Panc1 (cell line): ENCODE measurements at places on chromosomes 4 and X.
A peak's percentile ranks its signal among the peaks of the same experiment; 100 is the strongest.

GRCh38 chrX:133598601-133599335 lies 183.5 kb upstream of the GPC4 start:
- no peak for DNase-seq

DNA sequence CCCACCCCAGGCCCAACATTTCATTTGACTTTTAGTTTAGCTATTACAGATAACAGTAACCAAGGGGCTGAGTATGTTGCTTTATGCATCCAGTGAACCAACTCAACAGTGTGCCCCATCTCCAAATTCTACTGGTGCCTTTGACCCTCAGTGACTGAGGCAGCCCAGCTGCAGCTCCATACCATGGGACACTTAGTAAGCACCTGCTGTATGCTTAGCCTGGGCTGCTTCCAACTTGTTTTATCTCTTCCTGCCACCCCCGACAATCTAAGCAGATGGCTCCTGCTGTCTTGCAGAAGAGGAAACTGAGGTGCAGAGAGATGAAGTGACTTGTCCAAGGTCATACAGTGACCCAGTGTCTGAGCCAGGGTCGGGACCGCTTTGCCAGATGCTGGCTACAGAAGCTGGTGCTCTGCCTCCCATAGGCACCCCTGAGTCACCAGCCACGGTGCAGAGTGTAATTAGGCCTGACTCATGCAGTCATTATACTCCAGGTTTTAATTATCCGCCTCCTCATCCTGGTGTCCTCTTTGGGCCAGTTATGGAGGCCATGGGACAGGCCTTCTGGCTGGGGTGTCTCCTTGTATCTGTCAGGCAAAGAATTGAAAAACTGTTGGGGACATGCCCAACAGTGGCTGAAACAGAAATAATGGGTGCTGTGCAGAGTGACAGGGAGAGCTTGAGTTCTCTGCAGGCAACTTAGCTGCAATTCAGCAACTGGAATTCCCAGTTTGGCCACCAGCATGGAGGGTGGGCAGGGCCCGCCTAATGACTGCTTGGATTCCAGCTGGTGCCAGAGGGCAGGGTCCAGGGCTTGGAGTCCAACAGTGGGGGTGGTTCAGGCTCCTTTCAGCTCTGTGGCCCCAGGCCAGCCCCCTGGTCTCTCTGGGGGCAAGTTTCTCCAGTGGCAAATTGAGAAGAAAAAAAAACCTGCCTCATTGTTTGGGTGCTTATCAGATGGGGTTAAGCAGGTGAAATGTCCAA lies 8.2 kb upstream of the GPR78 start:
- no peak for DNase-seq

DNA sequence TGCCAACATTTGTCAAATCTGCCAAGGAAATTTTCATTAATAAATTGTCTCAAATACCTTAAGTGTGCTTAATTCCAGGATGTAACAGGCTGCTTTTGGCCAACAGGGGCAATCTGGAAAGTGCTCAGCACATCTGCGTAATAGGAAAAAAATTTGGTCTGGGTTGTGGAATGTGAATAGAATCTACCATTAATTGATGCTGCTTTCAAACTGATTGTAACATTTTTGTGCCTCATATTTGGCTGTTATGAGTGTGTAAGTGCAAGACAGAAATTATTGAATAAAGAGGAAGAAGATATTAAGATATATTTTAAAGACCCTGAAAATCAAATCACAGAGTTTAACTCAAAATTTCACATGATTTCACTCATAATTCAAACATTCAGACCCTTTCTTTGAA lies 41.1 kb downstream of the REELD1 start:
- no peak for DNase-seq

DNA sequence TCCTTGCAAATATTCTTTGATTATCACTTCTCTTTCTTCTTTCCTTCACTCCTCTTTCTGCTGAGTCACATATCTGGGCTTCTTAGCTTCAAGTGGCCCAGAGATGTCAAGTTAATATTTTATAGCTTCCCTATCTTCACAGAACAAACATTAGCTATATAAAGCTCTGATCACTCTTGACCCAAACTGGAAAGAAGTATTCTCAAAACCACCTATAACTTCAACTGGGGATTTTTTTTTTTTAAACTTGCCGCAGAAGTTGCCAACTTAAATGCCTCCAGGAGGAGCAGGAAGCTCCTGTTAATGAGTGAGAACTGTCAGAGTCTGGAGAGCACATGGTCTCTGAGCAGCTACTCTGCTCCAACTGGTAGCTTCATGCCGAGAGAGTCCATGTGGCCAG lies 233.3 kb upstream of the EDNRA start:
- DNase-seq = no peak

DNA sequence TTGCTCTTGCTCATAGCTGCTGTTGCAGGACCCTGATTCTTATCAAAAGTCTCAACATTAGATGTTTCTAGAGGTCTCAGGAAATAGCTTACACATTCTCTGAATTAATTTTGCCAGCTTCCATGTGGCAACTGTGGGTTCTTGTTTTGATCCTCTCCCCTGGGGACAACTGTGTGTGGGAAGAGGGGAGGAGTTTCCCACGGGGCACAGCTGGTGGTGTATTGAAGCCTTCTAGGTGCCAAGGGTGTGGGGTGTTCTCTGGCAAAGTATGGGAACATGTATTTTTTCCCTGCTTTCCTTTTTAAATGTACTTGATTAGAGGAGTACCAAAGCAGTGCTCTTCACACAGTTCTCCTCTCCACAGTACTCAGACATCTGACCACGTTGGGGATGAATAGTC lies 212.7 kb downstream of the RPA4 start:
- DNase-seq = no peak

GRCh38 chr4:150769248-150769647 lies 187.3 kb downstream of the MAB21L2 start:
- DNase-seq = peak; percentile 13

GRCh38 chr4:96913441-96914080 lies 1073.7 kb downstream of the PDHA2 start:
- DNase-seq = no peak

GRCh38 chr4:78644744-78645330 lies 93.3 kb downstream of the ANXA3 start:
- DNase-seq = peak; percentile 27
